ENCODE measurements at places on chromosomes 7 and 10. TPM values are rescaled to one million over a fixed set of nuclear protein-coding genes. Genes with fewer than 3 reads are reported as not detected.

CSGALNACT2 gene
- 17.8 TPM for total RNA-seq

PNLIPRP3 gene
- total RNA-seq, result not detected

SPAM1 gene
- not detected for total RNA-seq

KCNMA1 gene
- total RNA-seq, result 9.8 TPM

IL6 gene
- total RNA-seq, result 32.2 TPM

TTYH3 gene
- total RNA-seq, result 36.8 TPM

All from smooth muscle cell of the coronary artery (primary cell).